ENCODE measurements at places on chromosomes 3 and 15.

GRCh38 chr15:37098468-37099318 is 1.7 kb downstream of the MEIS2 start:
- no peak for DNase-seq

GRCh38 chr3:151330899-151331298 is 1.6 kb upstream of the P2RY13 start:
- DNase-seq, result no peak

GRCh38 chr3:168090306-168091085 is 5.2 kb downstream of the GOLIM4 start:
- DNase-seq, result no peak

DNA sequence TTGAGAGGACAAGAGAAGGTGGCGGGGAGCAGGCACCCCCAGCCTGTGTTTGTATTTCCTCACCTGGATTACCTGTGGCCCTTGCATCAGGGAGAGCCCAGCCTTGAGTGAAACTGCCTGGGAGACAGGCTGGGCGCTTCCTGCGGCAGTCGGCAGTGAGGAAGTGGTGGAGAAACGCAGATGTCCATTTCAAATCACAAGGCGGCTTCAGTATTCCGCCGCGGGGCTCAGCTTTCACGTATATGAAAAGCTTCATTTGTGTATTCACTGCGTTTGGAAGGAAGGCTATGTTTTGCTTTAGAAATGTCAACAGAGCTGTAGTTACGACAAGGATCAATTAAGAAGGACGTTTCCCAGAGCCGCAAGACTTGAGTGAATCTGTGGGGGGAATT is 167.4 kb upstream of the CTDSPL start:
- DNase-seq, result no peak

DNA sequence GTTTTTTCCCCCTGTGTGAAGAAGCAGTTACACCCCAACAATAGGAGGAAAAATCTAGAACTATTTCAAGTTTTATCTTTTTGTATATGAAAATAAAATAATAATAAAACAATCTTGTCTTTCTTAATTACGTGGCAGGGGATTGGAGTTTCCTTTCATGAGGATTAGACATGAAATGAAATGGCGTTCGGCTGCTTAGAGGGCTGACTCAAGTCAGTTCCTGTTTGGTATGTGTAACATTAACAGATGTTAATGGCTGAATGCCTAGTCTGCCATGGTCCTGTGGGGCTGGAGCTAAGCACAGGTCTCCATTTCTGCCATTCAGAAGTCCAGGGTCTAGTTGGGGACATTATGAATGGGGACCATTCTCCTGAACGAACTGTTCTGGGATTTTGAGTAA is 3.1 kb upstream of the EXOG start:
- peak; percentile 50 for DNase-seq

GRCh38 chr3:123682781-123683504 is 98.1 kb upstream of the HACD2 start:
- DNase-seq, result no peak

- DNase-seq, result no peak
Observed at GRCh38 chr3:129558081-129558771, 15.3 kb downstream of the H1-8 start.
